NCI-H146 (cell line): ENCODE measurements at places on chromosomes 7 and 10.
A peak's percentile ranks its signal among the peaks of the same experiment; 100 is the strongest.

- peak; percentile 97 for DNase-seq
Observed at GRCh38 chr7:146635205-146636032, 518.8 kb downstream of the CNTNAP2 start.

DNA sequence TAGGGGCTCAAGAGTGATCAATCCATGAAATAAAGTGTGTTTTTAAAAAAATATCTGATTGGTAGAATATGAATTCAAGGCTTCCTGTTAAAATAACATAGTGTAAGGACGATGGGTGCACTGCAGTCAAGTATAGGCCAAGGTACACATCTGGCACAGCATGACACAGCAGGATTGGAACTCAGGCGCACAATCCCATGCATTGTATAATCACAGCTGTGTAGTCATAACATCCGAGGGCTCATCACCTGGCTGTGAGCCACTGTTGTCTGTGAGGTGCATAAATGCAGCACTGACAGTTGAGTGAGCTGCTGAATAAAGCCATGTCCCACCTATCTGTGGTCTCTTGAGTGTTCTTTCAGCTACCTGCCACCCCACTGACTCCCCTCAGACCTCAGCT lies 142.3 kb upstream of the HPS1 start:
- DNase-seq, result no peak

- DNase-seq, result no peak
Observed at GRCh38 chr7:155395176-155395797, 62.6 kb upstream of the EN2 start.

DNA sequence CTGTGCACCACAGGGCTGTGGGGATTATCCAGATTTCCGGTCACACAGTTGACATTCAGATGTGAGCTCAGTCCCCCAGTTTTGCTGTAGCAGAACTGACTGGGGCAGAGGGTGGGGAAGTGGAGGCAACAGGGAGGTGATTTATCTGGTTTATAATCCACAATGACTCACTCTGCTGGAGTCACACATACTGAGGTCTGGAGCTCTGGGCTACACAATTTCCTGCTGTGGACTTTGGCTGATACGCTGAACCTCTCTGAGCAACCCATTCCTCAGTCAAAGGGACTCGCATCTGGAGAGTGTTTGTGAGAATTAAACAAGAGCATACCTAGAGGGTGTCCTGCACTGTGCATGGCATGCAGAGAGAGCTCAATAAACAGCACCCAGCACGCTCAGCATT lies 64.8 kb upstream of the PLPP4 start:
- DNase-seq, result no peak

DNA sequence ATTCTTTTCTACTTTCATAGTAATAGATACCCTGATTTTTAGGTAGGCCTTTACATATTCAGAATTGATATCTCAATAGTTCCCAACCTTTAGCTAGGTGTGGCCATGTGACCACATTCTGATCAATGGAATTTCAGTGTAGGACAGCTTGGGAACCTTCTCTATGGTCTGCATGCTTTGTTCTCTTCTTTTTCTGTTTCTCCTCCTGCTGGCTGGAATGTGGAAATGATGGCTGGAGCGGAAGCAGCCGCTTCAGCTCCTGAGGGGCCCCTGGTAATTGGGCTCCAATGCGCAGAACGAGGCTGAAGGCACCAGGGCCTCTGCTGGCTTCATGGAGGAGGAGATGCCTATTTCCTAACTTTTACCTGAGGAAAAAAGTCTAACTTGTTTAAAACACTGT lies 152.6 kb downstream of the ZMYND11 start:
- DNase-seq, result no peak

DNA sequence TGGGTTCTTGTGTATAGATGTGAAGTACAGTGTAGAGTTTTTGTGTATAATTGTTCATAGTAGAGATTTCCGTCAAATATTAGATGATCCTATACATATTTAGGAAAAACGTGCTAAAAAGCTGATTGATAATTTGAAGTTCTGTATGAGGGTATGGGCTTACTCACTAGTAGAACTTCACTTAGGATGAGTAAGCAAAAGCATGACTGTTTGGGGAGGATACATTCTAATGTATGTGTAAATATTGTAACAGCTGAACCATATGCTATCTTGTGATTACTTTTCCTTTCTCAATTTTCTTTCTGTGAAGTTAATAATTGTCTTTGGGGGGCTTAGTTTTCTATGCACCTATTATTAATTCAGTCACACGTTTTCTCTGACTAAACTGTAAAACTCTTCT lies 53.2 kb upstream of the PDK4 start:
- DNase-seq, result no peak

GRCh38 chr10:110141185-110141584 lies 66.2 kb upstream of the MXI1 start:
- DNase-seq, result no peak

GRCh38 chr10:3067118-3067858 lies at the start of gene PFKP:
Gene PFKP, plus strand, starts transcription at chr10:3067548. Its CDS starts 48 bp downstream, at chr10:3067596.
- DNase-seq, result peak; percentile 84

DNA sequence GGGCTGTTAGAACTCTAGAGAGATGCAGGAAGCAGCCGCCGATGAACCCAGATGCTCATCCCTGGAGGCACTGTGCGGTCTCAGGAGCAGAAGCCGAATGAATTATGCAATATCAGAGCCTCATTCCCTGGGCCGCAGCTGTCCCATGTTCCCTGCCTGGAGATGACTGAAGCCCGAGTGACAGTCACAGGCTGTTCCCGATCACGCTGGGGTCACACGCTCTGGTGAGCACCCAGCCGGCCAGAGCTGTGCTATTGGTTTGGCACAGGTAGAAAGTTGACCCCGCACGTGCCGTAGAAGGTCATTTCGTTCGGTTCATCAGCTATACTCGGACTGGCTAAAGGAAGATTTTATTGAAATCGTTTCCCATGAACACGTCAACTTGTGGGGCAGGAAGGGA lies 140.5 kb upstream of the SH2B2 start:
- DNase-seq, result no peak

DNA sequence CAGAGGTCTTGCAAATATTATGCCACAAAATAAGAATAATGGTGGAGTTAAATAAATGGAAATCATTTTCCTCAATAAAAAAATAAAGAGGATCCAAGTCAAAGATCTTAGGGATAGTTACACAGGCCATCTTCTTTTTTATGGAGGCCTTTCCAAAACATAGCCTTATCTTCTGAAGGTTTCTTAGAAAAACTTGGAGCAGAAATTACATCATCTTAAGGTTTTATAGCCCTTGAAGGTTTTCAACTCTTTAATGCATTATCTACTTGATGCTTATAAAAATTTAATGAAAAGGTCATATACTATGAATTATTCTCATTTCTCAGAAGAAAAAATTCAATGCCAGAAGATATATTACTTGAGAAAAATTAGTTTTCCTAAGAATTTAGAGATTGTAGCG lies 94.2 kb upstream of the LAMB4 start:
- DNase-seq, result no peak

GRCh38 chr10:30737931-30738391 lies 108.4 kb upstream of the LYZL2 start:
- DNase-seq, result no peak

- DNase-seq, result no peak
Observed at GRCh38 chr7:92750447-92750839, 85.9 kb downstream of the CDK6 start.

- no peak for DNase-seq
Observed at GRCh38 chr7:132309102-132309805, 267.0 kb downstream of the PLXNA4 start.

DNA sequence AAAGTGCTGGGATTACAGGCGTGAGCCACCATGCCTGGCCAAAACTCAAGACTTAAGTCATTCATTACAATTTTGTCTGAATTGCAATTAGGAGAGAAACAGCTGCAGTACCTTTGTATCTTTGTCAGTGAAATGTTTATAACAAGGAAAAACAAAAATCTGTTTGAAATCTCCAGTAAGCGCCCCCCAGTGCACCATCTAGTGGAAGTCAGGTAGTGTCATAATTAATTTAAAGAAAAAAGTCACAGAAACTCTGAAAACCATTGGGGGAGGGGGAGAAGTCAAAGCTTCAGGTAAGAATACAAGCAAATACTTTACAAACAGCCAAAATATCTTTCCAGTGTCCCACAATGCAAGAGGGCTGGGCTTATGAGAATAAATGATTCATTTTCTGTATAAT lies 2.8 kb downstream of the MPP7 start:
- DNase-seq, result no peak

DNA sequence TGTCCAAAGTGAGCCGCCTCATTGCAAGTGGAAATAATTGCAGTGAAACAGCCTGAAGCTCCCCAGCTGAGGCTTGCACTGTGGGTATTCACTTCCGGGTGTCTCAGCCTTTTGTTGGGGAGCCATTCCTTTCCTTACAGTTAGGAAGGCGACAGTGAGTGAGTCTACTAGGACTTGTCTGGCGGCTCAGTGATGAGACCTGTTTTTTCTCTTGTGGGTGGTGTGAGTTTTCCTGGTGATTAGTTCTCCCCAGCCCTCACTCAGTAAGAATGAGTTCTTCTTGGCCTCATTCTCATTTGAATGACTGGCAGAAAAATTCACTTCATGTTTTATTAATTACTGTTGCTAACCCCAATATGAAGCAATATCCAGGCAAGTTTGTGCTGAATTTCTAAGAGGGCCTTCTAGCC lies 2.6 kb downstream of the PGAM1 start:
- no peak for DNase-seq

DNA sequence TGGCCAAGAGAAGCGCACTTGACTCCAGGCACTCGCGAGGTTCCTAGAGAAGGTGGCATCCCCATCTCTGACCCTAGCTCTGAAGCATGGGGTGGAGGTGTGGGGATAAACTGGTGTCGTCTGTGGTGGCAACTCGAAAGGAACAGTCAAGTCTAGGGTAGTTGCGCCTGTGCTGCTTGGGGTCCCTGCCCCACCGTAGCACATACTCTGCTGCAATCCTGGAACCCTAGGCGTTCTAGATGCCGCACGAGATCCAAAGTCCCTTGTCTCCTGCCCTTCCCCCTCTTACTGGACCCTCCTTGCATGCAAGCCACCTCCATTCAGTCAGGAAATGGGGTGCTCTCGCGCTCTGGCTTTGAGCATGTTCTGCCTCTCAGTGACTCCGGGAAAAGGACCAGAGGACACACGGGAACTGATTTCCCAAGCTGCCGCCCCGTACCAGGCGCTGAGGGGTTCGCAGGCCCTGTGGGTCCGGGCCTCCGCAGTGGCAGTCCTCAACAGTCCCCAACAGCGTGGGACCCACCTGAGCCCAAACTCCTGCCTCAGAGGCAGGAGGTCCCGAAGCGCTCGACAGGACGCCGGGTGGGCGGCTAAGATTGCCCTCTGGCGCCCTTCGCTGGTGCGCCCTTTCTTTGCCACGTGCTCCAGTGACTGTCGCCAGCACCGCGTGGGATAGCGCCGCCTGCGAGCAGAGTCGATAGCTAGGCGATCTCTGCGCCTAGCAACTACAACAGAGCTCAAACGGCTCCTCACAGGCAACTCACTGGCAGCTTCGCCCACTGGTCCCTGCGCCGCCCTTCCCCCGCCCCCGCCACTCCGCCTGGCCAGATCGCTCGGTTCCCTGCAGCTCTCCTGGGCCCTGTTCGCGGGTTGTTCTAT lies 452.0 kb downstream of the REEP3 start:
- DNase-seq, result no peak

GRCh38 chr10:97598407-97599271 lies 9.1 kb downstream of the C10orf62 start:
- DNase-seq, result no peak

GRCh38 chr7:111090846-111091245 lies at the start of gene LRRN3:
Gene LRRN3, plus strand, starts transcription at chr7:111091127. Its CDS starts 31,646 bp downstream, at chr7:111122773.
- DNase-seq, result peak; percentile 91

DNA sequence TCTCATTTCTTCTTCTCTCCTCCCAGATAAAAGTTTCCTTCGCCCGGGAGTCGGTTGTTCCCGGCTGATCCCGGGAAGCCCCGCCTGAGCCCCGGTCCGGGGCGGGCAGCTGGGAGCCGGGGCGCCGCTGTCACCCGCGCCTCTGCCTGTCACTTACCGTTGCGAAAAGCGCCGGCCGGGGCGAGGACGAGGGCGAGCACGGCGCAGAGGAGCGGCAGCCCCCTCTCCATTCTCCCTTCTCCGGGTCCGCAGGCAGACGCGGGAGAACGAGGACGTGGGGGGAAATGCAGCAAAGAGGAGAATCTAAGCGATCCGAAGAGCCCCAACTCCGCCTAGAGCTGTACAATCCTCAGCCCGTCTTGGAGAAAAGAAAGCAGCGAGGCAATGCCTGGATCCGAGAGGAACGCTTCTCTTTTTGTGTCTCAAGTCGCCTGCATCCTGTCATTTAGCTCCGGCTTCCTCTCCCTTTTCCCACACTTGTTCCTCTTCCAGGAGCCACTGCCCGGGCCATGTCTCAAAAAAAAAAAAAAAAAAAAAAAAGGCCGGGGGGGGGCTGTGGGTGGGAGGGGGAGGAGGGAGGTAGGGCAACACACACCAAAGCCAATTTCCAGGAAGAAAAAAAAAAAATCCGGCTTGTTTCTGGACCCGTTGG lies at the start of gene NRP1:
Gene NRP1 (minus strand): TSS at position 515 of the 652 bp plus-strand sequence. CDS start 285 bp downstream, at position 230.
- peak; percentile 61 for DNase-seq

DNA sequence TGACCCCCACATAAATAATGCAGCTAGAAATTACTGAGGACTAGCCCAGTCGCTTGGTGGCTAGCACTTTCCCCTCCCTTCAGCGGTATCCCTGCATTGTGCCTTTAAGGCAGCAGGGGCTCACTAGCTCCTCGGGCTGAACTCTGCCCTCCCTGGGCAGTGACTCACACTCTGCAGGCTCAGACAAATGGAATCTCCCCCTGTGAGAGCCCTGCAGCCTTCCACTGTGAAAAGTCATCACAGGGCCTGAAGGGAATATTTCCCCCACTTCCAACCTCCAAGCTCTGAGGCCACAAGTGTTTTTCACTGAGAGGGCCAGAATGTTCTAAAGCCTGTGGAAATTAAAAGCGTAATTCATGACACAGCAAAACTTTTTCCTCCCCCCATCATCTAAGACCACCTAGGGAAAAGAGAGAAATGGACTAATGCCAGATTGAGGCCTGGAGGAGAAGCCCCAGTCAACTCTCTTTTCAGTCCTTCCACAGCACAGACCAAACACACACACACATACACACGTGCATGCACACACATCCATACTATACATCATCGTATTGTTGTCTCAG lies 93.6 kb upstream of the COL1A2 start:
- peak; percentile 12 for DNase-seq

DNA sequence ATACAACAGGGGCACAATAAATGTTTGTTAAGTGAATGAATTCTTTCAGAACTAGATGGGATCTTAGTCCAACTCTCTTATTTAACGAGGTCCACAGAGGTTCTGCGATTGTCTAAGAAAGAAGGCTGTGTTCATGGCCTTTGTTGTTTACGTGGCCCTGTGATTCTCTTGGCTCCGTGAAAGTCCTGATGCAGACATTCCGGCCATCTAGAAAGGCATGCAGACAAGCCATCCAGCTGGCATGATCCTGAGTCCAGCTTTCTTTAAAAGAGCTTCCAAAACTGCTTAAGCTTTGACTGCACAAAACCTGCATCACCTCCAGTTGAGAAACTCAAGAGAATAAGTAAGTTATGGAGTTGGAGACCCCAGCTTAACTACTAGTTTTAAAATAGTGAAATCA lies 26.0 kb downstream of the EGFR start:
- DNase-seq, result no peak
